ENCODE measurements at places on chromosomes 5 and 9. TPM values are rescaled to one million over a fixed set of nuclear protein-coding genes. Genes with fewer than 3 reads are reported as not detected.

Gene TAF1L
- total RNA-seq = not detected

Gene ENTREP1
- 24.6 TPM for total RNA-seq

Gene TLX3
- total RNA-seq = not detected

Gene PCDHGA2
- total RNA-seq = 3.2 TPM

Gene PCDHB14
- total RNA-seq = 9.9 TPM

Gene PRDM9
- not detected for total RNA-seq

Gene DHFR
- 9.1 TPM for total RNA-seq

Gene SHISAL2B
- total RNA-seq = not detected

- no peak for ATAC-seq
Observed at GRCh38 chr9:3887221-3887653, 361.4 kb upstream of the RFX3 start.

DNA sequence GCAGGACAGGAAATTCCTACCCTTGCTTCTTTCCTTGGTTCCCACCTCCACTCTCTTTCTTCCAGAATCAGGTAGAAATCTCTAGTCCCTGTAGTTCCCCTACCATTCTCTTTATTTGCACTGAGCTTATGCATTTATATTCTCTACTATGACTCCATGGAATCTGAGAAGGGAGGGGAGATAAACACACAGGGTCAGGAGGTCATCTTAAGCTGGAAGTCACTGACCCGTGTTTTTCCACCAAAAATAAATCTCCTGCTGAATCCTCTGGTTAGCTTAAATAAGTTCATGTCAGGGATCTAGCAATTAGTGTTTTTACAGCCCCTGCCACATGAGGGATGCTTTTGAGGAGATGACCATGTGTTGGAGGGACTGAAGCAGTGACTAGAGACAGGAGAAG lies 3.7 kb downstream of the ACTL7B start:
- ATAC-seq = no peak

DNA sequence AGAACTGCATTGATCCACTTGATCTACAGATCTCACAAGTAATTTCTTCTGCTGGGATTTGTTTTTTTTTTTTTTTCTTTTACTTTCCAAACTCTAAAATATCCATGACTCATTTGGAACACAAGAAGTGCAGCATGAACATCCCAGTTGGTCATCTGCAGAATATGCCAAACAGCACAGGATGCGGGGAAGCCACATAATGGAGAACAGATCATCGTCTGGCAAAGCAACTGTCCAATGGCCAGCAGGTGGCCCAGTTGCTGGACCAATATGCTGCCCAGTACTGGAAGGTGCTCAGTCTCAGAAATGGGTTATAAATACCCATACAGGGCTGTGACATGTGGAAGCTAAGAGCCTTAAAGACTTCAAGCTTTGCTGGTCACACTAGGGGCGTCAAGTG lies 221.3 kb upstream of the TAS2R1 start:
- no peak for ATAC-seq

- ATAC-seq = no peak
Observed at GRCh38 chr9:91256235-91256634, 105.5 kb downstream of the AUH start.

- ATAC-seq = peak; percentile 35
Observed at GRCh38 chr5:172872997-172873491, 39.0 kb downstream of the ERGIC1 start.

- ATAC-seq = peak; percentile 56
Observed at GRCh38 chr9:96567203-96567700, 52.4 kb downstream of the CDC14B start.

GRCh38 chr9:79984429-79985067 lies 412.8 kb downstream of the TLE4 start:
- no peak for ATAC-seq

- ATAC-seq = peak; percentile 79
Observed at GRCh38 chr5:88785746-88786565, 97.0 kb downstream of the MEF2C start.

- ATAC-seq = no peak
Observed at GRCh38 chr9:12770261-12770660, 4.6 kb upstream of the LURAP1L start.

DNA sequence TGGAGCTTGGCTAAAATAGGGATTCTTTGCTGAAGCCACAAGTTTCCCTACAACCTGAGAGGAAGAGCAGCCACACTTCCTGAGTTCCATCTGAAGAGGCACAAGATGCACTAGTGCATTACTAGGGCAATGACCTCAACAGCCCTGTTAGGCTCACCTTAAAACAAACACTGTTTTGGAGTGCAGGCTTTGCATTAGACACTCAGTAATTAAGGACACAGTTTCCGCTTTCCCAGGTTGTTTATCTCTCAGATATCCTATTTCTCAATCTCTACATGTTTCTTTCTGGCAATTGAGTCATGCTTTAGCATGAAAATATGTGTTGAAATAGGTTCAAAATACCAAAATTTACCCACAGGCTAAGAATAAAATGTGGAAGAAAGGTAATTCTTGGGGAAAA lies 34.2 kb downstream of the EMB start:
- ATAC-seq = no peak

GRCh38 chr9:9881692-9882091 lies 731.1 kb downstream of the PTPRD start:
- ATAC-seq = no peak

- ATAC-seq = no peak
Observed at GRCh38 chr9:114688909-114689610, 7.1 kb upstream of the TEX48 start.

- peak; percentile 95 for ATAC-seq
Observed at GRCh38 chr5:32174011-32174870, at the start of gene GOLPH3. TSS of gene GOLPH3 (minus strand) at chr5:32174319. CDS start at chr5:32174034, 285 bp downstream.

DNA sequence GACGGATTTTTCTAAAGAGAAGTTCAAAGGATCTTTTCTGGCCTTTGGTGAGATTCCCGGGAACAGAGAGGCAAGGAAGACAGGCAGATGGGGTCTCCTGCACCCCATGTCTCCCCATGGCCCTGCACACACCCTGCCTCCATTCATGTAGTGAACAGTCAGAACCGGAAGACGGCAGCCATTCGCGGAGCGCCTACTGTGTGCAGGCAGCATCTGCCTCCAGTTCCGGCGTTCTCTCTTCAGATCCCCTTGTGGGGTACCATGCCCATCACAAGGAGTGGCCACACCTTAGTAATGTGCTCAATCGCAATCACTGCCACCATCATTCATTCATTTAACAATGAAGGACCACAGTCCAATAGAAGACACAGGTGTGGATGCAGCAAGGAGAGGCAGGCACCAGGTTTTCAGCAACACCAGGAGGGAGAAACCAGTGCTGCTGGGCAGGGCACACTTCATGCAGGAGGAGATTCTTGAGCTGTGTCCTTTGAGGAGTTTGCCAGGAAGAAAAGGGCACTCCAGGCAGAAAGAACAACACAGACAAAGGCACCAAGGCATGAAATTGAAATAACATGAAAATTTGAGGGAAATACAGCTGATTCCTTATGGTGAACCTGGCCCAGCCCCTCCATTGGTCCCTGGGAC lies 171.5 kb upstream of the PHYKPL start:
- no peak for ATAC-seq

DNA sequence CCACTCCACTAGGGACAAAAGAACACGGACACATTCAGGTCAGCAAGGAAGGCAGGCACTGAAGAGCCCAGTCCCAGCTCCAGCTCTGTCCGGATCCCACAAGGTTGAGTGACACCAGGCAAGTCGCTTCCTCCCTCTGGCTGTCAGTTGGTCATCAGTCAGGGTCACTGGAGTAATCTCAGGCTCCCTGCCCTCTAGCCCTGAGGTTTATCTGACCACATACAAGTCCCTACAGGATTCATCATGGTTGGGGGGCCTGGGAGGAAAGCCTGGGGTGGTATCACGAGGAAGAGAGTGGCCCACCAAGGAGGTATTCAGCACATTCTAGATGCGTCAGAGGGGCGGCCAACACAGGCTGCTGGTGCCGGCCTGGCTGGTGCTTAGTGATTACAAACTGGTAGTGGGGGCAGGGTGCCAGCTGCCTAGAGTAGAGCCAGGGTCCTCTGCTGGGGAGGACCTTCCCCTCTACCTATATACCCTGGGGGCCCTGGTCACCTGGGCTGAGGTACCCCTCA lies 81.5 kb downstream of the SHB start:
- no peak for ATAC-seq

GRCh38 chr5:33995865-33996264 lies 11.4 kb upstream of the SLC45A2 start:
- no peak for ATAC-seq

DNA sequence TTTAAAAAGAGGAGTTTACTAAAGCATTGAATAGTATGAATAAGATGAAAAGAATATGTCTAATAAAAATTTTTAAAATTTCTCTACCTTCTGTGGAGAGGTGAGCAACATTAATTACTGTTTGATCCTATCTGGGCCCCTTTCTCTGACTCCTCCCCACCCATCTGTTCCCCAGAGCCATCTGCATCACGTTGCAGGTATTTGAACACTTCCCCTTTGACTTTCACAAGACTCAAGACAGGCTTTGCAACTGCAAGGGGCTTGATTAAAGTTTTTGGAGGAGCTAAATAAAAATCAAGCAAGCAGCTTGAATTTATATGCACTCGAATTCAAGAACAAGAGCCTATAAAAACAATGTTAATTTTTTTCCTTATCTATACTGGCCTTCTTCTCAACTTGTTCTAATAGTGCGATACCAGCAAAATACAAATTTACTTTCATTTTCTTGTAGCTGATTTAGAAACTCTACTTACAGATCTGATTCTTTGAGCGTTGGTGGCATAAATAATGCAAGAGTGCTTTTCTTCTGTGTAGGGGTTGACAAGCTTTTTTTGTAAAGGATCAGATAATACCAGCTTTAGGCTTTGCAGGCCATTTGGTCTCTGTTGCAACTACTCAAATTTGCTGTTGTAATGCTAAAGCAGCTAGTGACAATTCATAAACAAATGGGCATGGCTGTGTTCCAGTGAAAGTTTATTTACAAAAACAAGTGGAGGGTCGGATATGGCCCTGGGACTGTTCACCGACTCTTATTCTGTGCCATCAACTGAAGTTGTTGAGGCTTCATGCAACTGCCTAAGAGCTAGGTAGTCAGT lies 21.2 kb downstream of the TXNDC8 start:
- ATAC-seq = no peak

DNA sequence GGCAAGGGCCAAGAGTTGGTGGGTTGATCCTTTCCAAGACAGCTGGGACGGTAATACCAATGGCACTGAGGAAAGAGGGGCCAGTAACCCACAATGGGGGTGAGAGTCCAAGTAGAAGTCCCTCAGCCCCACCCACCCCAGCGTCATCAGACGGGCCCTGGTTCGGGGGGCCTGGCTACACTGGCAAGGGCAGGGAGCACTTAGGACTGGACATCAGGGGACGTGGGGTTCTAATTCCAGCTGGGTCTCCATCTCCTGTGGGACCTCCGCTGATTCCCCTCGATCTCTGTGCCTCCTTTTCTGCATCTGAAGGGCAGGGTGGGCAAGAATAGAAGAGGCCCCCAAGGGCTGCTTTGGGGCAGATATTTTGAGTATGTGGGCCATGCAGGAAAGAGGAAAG lies 53.5 kb upstream of the FCN1 start:
- no peak for ATAC-seq

- ATAC-seq = no peak
Observed at GRCh38 chr9:94638335-94639060, 820 bp downstream of the FBP1 start.

GRCh38 chr5:36839489-36840476 lies 36.8 kb upstream of the NIPBL start:
- ATAC-seq = no peak

GRCh38 chr5:10607023-10607665 lies 43.3 kb downstream of the ANKRD33B start:
- ATAC-seq = peak; percentile 21

- no peak for ATAC-seq
Observed at GRCh38 chr5:115418788-115419187, 122.3 kb upstream of the CCDC112 start.

- no peak for ATAC-seq
Observed at GRCh38 chr5:129474544-129474943, 14.4 kb downstream of the ADAMTS19 start.

DNA sequence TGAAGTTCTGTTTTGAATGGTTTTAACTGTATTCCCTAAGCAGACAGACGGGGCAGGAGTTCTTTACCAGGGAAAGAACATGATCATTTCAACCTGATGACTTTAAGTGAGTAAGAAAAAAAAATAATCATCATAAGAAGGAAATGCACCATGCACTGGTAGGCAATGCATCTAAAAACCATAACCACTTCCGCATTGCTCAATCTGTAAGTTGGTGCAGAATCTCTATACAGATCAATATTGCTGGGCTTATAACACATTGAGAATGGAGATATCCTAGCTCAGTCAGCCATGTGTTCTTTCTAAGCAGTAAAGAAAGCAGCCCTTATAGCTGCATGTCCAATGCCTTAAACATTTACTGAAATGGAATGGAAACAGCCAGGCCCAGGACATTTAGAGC lies 407.1 kb upstream of the DMAC1 start:
- ATAC-seq = no peak

DNA sequence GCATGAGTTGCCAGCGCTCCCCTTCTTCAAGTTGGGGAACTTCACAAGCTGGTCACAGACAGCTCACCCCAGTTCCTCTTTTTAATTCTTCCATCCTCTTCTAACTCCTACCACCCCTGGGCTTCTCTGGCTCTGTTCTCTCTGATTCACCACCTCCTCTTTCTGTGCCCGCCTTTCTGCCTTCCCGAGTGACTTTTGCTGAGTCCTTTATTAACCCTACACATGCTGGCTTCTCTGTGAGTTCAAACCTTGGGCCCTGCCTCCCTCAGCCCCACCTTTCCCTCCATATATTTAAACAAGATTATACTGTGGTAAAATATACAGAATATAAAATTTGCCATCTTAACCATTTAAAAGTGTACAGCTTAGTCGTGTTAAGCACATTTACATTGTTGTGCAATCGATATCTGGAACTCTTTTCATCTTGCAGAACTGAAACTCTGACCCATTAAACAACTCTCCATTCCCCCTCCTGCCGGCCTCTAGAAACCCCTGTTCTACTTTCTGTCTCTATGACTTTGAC lies 32.0 kb downstream of the SLC46A2 start:
- no peak for ATAC-seq

GRCh38 chr9:77440057-77440456 lies 208.1 kb downstream of the GNA14 start:
- no peak for ATAC-seq

GRCh38 chr9:78559449-78559885 lies 262.5 kb downstream of the PSAT1 start:
- ATAC-seq = no peak

DNA sequence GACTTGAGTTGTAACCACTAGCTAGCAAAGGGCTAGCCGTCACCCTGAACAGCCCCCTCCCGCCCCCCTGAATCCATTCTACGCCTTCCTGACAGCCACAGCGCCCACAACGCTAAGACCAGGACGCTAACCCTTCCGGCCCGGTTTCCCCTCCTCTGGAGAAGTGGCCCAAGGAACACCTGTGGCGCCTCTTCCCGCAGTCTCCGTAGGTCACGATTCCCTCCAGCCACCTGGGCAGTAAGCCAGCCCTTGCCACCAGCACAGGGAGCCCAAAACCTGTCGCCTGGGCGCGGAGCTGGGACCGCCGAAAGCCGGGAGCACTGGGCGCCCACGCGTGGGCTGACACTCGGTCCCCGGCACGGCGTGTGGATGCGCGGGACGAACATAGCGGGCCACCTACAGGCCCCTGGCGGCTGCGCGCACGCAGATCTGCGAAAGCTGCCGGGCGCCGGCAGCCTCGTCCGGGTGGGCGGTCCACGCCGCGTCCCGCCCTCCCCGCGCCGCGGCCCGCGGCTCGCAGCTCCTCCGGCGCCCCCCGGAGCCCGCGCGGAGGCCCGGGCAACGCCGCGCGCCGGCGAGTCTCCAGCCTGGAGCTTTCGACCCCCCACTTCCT lies 596 bp downstream of the IRF1 start:
- ATAC-seq = peak; percentile 59
